ENCODE measurements at places on chromosomes 7 and 10.

DNA sequence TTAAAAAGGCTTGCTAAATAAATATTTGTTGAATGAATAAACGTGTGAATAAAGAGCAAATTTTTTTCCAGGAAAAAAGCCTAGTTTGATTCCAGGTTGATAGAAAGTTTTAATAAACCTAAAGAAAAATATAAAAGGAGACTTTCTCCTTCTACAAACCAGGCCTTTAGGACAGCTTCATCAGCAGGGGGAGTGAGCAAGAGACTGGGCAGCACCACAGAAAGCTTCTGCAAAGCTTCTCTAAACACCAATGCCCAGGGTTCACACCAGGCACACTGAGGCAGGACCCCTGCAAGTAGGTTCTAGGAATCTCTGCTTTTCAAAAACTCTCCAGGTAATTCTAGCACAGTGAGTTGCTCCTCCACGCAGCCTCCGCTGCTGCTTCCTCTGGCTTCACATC, 66.4 kb upstream of the SEC61G start:
- no peak for DNase-seq

DNA sequence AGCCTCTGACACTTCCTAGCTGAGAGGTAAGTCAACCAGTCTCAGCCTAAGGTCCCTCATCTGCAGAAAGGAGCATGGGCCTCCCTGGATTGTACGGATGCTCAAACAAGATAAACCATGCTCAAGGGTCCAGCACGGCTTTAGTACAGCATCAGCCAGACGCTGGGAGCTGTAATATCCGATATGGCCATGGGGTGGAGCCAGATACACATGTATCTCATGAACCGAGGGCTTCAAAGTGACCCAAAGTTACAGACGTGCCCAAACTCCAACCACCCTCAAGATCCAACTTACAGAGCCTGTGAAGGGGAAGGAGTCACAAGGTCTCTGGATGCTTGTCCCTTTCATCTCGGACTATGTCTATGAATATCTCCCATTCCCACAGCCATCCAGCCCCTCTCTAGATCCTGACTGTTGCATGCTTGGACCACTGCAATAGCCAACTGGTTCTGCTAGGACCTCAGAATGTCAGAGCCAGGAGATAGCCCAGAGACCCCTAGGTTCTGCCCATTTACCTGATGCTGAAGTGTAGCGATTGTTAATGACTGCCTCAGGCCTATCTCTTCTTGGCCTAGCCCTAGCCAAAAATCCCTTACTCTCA, 142.4 kb downstream of the SH3PXD2A start:
- peak; percentile 55 for DNase-seq

DNA sequence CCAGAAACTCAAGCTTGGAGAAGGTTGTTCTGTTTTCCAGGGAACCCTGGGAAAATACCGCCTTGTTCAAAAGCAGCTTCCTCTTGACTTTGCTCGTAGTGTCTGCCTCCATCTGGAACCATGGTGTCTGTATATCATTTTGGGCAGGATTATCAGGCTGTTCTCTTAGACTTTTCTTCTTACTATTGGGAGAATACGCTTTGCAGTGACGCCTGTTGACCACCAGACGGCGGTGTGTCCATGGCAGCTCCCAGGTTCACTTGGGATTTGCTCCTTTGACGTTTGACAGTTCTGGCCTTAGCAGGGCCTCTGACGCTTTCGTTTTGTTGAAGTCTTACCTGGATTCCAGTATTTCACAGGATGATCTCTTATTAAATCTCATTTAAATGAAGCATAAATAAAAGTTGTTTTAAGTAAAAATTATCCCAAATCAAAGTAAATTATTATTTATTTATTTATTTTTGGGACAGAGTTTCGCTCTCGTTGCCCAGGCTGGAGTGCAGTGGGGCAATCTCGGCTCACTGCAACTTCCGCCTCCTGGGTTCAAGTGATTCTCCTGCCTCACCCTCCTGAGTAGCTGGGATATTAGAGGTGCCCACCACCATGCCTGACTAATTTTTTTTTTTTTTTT, 41.8 kb upstream of the GJD4 start:
- peak; percentile 53 for DNase-seq

DNA sequence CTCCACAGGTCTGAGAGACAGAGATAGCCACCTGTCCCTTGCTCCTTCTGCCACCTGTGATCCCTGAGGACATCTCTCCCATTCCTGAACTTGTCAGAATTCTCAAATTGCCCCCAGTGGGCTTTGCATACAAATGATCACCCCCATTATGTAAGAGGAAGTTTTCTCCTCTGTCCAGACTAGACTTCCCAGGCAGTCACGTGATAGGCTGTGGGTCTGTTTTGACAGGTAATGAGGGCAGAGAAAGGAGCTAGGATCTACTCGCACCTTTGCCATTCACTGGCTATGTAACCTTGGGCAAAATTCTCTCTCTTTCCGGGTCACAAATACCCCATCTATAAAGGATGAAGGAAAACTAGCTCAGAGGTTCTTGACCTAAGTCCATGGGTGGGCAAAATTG, 21.4 kb upstream of the TM9SF3 start:
- no peak for DNase-seq

DNA sequence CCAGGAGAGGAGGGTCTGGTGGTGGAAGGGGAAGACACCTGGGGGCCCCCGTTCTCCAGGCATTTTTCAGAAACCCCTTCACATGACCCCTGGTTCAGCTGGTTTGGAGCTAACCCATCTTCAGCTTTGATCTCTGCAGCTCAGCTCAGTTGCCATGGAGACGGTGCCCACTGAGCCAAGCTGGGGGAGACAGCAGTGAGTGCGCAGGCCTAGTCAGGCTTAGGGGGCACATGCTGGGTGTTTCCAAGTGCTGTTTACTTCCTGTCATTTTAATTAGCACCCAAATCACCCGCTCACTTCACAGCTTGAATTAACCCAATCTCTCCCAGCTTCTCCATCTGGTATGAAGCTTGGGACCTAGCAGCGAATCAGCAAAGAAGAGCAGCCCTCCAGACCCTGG, 9.0 kb downstream of the SPOCK2 start:
- peak; percentile 46 for DNase-seq

- no peak for DNase-seq
These were observed 17.9 kb upstream of the LRRC18 start for GRCh38 chr10:48957361-48958151.

DNA sequence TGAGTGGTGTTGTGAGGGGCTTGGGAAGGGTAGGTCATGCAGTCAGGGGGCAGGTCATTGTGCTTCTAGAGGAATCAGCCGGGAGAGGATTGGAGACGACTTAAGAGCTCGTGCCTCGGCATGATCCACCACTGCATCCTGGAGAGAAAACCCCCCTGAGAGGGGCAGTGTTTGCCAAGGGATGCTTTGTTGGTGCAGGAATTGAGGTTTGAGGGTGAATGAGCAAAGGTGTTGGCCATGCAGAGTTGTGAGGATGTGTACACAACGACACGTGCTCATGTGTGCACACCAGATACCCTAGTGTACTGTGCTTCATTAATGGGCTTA, 85.6 kb upstream of the ANLN start:
- DNase-seq: no peak

- DNase-seq: no peak
These were observed 88.3 kb downstream of the ARMH3 start for GRCh38 chr10:101967713-101968112.

GRCh38 chr10:131145756-131146155, 165.8 kb downstream of the TCERG1L start:
- no peak for DNase-seq

DNA sequence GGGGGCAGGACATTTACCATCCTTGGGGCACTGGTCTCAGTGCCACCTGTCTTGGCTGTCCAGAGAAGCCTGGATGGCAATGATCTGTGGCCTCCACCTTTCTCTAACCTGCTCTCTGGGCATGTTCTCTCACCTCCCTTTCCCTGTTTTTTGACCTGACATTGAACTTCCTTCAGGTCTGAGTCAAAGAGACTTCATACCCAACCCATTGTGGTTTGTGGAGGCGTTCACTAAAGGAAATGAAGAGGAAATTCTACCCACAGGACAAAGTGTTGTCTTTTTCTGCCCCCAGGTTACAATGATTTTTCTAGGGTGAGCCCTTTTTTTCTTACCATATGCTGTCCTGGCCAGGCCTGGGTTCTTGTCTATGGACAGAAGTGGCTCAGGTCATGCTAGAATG, 76.6 kb downstream of the CYP26A1 start:
- DNase-seq: no peak

- no peak for DNase-seq
These were observed 55.2 kb downstream of the DIP2C start for GRCh38 chr10:634256-634655.

DNA sequence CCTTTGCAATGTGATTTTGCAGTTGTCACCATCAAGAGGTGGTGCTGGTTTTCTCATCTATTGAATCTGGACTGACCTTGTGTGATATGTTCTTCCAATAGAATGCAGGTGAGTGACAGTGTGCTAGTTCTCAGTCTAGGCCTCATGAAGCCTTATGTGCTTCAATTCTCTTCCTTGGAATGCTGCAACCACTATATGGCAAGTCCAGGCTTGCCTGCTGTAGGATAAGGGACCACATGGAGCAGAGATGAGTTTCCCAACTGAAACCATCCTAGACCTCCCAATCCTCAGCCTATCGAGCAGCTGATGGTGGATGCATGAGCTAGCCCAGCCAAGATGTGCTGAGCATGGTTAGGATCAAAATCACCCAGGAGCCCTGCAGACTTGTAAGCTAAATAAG, 32.6 kb upstream of the ARHGAP21 start:
- DNase-seq: no peak

DNA sequence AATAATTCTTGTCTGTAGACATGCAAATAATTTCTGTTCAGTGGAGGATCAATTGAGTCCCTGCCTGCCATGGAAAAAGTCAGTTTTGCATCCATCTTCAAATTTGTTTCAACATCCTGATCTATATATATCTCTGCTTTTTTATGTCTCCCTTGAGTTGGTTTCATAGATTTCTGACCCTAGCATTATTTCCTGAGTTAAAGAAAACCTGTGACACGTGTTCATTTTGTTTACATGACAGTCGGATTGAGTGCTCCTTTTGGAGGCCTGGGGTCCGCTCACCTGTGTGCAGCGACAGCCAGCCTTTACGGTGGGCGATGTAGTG, 674 bp downstream of the MRPS24 start:
- no peak for DNase-seq

GRCh38 chr7:33369888-33370287, 240.5 kb downstream of the BBS9 start:
- no peak for DNase-seq

All from NCI-H1436 (cell line).